GM10248 (cell line): ENCODE measurements at places on chromosomes 2 and 18.
A peak's percentile ranks its signal among the peaks of the same experiment; 100 is the strongest.

DNA sequence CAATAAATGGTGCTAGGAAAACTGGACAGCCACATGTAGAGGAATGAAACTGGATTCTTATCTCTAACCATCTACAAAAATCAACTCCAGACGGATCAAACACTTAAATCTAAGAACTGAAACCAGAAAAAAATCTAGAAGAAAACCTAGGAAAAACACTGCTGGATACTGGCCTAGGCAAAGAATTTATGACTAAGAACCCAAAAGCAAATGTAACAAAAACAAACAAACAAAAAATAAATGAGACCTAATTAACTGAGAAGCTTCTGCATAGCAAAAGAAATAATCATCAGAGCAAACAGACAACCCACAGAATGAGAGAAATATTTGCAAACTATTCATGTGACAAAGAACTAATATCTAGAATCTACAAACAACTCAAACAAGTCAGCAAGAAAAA, 314.0 kb upstream of the REV1 start:
- DNase-seq: no peak

DNA sequence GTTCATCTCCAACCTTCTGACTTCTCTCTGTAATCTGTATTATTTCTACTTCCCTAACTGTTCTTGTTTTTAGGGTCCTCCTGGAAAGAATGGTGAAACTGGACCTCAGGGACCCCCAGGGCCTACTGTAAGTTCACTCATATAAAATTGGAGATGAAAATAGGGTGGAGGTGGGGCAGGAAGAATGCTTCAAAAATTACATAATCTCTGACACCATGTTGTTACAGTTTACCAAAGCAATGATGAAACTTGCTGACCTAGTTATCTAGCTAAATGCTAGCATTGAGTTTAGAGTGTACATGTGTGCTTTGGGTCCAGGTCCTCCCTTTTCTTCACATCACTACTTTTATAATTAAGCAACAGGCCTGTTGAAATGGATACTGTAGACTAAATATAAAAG, 23.1 kb downstream of the COL3A1 start:
- no peak for DNase-seq

- DNase-seq: no peak
These were observed 679 bp downstream of the PTMA start for GRCh38 chr2:231708773-231709635.

- DNase-seq: no peak
These were observed 203.9 kb upstream of the ALPP start for GRCh38 chr2:232174662-232175061.

GRCh38 chr2:235066895-235067294, 115.1 kb downstream of the SH3BP4 start:
- no peak for DNase-seq

DNA sequence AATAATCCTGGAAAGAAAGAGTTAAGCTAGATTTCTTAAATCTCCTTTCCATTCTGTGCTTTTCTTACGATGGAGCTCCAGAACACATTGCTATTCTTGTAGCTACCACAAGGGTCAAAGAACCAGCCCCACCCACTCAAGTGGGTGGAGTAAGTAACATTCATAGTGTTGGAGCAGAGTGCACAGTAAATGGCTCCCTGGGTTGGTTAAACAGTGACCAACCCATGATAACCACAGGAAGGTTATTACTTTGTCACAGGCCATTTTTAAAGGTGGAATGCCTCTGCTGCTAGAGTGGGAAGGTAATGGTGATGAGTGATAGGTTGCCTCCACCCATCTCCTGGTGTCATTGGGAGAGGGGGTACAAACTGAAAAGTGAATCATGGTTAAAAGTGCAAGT, 13.9 kb downstream of the ARPC2 start:
- peak; percentile 35 for DNase-seq

GRCh38 chr2:100013892-100014677, 128.3 kb downstream of the AFF3 start:
- DNase-seq: no peak

DNA sequence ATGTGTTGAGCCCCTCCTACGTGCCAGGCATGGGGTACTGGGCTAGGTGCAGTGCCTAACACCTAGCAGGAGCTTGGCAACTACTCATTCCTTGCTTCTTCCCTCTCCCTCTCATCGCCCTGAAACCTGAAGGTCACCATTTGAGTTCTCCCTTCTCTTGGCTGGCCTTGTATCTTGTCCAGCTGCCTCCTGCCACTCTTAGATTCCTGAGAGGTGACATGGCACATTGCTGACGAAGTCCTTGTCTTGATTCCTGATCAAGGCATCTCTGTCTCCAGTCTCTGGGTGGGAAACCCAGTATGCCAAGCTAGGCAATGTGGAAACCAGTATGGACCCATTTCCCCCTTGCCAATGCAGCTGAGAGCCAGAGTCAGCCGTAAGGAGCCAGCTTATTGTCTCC, 9.0 kb upstream of the EFR3B start:
- no peak for DNase-seq

DNA sequence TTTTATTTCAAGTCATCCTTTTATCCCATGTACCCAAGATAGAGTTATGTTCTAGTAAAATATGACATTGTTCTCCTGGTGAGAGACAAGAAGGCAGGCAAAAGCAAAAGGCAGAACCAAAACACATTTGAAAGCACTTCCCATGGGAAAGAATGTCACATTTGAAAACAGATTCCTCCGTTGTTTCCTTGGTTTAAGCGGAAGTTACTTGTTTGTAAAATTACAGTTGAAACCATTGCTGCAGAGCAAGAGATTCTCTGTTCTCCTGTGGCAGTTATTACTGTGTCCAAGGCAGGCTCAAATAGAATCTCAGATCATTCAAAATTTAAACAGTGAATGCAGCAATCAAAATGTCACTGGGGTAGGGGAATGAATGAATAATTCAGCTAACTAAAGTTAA, 149.6 kb downstream of the MTCL1 start:
- no peak for DNase-seq

DNA sequence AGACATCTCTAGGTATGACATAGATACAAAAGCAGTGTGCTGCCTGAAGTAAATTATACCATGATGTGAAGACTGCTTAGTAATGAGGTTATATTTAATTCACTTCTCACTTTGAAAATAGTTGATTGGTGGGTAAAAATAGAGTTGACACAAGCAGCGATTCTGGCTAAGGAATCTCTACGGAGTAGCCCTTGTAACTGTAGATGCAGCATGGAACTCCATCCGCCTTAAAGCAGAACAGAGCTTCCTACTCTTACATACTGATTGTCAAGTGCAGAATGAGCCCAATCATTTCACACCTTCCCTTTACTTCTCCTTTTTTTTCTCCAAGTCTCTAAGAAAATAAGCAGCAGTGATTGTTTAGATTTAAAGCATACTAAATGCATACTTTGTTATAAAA, 1594.6 kb upstream of the SLC39A10 start:
- DNase-seq: no peak

- DNase-seq: no peak
These were observed 26.8 kb upstream of the CABLES1 start for GRCh38 chr18:23108496-23108895.

DNA sequence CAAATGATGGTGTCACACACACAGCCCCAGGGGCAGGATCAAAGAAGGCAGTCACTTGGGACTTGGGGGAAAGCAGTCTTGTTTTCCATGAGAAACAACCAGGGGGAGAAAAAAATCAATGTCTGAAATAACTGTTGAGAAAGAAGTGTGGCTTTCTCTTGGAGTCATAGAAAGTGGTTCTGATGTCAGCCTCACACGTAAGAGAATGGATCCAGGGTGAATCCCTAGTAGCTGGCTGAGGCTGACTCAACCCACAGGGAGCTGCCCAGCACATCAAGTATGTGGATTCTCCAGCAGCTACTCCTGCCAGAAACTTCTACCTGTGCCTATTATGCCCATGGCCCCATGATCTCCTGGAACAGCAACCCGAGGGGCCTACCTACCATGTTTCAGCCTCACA, 33.6 kb upstream of the ZBTB7C start:
- DNase-seq: no peak

DNA sequence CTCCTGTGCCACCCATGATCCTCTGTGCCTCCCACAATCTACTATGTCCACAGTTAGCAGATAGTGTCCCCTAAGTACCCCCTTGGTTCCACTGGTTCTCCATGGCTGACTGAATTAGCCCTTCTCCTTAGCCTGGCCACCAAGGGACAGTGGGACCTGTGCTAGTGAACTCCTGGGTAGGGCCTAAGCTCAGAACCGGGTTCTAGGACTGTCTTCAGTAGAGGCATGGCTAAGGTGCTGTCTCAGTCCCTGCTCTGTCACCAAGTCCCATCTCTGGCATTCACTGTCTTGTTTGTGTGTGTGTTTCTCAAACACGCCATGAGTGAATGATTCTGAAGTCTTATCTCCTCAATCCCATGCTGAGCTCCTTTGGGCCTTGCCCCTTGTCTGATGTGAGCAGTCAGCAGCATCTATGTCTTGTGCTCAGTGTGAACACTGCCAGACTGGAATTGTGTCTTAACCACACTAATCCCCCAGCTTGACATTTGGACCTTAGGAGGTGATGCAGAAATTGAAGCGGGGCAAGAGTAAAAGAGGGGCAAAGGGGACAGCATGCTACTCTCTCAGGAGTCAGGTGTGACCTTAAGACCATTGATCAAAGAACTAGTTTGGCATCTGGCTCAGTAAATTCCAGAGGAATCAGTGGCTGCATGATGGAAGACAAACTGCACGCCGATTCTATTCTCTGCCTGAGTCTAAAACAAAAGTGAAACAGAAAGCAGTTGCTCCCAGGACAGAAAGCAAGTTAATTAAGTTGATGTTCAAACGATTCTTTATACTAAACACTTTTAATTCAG, 190.5 kb downstream of the ALPK2 start:
- peak; percentile 34 for DNase-seq

GRCh38 chr2:32732912-32733472, 105.1 kb downstream of the TTC27 start:
- DNase-seq: no peak

DNA sequence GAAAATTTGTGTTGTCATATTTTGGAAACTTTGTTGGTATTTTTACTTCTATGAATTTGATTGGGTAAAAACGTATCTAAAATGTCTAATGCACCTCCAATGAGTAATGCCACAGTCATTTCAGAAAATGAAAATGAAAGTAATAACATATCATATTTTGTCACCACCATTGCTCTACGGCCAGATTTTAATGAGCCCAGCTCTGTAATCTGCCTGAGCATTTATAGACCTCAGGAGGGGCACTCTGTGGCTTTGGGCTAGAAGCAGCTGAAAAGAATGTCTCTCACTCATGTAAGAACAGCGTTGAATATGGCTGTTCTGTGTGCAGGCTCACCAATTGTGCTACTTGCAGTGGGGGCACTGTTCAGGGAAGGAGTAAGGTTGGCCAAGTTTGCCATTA, 32.7 kb upstream of the ABCA12 start:
- DNase-seq: no peak

DNA sequence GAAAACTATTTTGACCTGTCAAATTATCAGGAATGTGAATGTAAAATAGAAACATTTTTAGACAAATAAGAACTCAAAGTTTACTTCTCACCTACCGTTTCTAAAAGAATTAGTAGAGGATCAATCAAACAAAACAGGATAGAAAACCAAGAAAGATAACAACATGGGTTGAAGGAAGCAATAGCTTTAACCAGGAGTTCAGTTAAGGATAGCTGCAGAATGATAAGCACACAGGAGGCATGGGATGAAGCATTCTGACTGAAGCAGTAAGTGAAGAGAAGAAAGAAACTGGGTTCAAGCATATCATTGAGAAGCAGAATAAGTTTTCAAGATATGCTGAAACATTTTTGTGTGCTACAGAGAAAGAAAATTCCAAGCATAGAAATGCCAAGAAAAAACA, 52.3 kb downstream of the TWSG1 start:
- DNase-seq: no peak

- DNase-seq: no peak
These were observed 83.7 kb downstream of the SDC1 start for GRCh38 chr2:20141056-20141762.

DNA sequence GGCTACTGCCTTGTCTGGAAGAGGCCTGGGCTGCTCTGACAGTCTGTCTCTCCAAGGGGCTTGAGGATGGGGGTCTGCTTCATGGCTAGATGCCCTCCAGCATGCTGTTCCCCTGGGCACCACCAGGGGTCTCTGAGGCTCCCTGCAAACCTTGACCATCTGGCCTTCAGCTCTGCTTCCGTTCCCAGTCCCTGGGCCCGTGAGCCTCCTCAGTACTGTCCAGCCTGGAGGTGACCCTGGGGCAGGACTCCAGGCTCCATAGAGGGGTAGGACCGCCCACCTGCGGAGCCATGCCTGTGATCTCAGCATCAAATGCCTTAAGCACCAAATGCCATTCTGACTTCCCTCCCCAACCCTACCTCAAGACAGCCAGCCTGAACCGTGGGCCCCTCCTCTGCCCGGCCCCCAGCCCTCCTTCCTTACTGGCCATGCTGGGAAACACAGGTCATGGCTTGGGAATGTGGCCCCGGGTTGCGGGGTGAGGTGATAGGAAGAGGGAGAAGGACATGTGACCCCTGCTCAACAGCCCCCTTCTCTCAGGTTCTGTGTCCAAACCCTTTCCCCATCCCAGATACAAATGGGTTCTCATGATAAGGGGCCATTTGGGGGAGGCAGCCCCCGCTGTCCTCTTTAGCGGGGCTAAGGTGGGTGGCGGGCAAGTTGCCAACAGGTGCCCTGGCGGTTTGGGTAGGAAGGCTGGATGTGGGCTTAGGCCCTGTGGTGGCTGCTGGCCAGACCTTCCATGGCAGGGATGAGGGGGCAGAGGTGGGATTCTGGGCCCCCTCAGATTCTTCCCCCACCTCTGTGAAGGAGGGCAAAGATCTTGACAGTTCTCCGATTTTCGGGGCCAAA, 25.0 kb downstream of the SPEG start:
- peak; percentile 86 for DNase-seq

DNA sequence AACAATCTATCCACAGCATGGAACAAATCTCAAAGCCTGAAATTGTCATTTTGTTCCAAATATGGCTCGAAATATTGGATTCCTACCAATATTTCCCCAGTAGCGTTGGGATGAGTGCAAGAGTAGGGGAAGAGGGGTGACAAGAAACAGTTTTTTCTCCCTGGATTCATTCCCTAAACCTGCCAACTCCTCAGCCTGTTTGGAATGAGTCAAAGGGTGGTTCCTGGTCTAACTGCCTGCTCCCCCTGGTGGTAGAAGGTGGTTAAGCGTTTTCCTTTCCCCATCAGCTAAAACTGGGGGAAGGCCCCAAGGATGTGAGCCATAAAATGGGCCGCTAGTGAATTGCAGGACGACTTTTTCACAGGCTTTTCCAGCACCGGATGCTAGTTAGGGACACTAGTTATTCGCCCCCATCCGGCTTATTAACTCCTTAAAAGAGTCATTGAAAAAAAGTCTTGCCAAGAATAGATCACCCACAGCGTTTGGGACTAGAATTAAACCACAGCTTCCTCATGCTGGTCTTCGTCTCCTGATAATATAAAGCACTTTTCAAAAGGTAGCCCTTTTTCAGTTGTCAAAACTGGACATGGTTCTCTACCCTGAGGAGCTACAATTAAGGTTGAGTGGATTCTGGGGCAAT, 72.5 kb downstream of the DHRS9 start:
- peak; percentile 52 for DNase-seq
